ENCODE measurements at places on chromosomes 7 and 10.

DNA sequence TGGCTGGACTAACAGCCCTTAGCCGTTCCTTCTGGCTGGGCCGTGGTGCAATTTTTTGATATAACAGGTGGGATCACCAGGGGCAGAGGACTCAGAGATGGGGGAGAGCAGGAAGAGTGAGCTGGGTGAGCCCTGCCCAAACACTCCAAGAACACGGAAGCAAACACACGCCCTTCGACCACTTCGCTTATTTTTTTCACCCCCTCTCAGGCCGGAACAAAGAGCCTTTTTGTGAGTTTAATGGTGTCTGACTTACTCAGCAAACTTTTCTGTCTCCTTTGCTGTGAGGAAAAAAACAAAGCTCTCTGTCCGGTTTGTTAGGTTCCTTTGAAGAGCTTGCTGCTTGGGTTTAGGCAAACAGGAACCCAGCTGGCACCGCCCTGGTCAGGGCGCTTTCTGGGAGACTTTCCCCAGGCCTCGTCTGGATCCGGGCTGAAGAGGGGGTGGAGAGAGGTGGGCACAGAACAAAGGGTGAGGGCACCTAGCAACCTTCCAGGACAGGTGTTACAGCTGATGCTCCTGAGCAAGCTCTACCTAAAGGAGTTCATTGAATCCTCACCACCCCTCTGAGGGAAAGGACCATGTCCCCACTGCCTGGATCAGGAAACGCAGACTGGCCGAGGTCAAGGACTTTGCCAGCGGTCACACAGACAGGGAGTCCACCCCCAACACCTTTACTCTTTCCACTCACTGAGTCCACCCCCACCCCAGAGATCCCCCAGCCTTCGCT, 23.3 kb downstream of the CALML3 start:
- no peak for DNase-seq

GRCh38 chr7:142856565-142857245, 1.8 kb downstream of the EPHB6 start:
- DNase-seq: no peak

- DNase-seq: no peak
Observed at GRCh38 chr7:24835643-24836042, 78.4 kb upstream of the GSDME start.

DNA sequence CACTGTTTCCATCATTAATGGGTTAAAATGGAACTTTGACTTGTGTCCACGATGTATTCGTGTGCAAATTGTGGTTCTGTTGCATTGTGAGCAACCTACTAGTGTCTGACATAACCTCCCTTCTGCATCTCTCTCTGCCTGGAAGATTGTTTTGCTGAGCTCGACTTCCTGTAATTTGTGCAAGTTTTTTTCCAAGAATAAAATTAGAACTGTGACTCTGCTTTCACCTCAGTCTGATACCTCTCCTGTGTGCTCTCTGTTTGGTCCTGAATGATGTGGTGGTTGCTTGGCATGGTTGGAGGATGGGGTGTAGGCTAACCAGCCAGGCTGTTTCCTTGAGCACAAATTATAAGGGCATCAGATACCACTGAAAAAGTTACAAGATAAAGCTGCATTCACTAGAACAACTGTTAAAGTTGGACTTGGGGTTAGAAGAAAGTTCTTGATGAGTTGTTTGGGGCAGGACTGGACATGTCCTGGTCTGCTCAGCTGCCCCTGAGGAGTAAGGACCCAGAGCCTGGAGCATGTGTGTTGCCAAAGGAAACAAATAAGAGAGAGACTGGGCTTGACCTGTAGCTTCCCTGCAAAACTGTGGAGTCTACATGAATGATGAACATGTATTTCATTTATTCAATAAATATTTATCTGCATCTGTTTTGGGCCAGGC, 1.9 kb upstream of the VOPP1 start:
- DNase-seq: no peak

- no peak for DNase-seq
Observed at GRCh38 chr10:49161411-49161997, 26.7 kb downstream of the TMEM273 start.

- no peak for DNase-seq
Observed at GRCh38 chr10:34722404-34722803, 92.7 kb downstream of the PARD3 start.

- no peak for DNase-seq
Observed at GRCh38 chr7:127810696-127811660, 159.0 kb downstream of the SND1 start.

- DNase-seq: no peak
Observed at GRCh38 chr7:82821037-82821436, 341.6 kb downstream of the PCLO start.

DNA sequence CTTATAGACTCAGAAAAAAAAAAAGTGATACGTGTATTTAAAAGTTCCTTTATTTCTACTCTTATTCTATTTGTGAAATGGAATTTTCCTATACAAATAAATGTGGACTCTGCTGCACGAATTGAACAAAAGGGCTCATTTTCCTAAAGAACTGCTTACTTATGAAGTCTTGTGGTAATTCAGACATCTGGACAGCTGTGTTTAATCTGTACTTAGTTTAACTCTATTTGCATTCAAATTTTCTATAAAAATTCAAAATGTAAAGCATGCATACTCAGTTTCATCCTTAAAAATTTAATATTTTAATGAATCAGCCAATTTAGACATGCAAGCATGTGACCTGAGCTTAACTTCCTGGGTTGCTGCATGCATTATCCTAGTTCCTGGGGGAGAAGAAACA, 118.0 kb upstream of the PCLO start:
- DNase-seq: no peak

GRCh38 chr10:13719425-13719824, 132.7 kb downstream of the PRPF18 start:
- no peak for DNase-seq

Measured in BE2C (cell line).